Common myeloid progenitor, CD34-positive (primary cell): ENCODE measurements at places on chromosomes 12 and 14.

GRCh38 chr12:92503971-92504593 lies 198.7 kb upstream of the PLEKHG7 start:
- DNase-seq: no peak

GRCh38 chr12:62718762-62719426 lies 216.1 kb downstream of the PPM1H start:
- DNase-seq: no peak

DNA sequence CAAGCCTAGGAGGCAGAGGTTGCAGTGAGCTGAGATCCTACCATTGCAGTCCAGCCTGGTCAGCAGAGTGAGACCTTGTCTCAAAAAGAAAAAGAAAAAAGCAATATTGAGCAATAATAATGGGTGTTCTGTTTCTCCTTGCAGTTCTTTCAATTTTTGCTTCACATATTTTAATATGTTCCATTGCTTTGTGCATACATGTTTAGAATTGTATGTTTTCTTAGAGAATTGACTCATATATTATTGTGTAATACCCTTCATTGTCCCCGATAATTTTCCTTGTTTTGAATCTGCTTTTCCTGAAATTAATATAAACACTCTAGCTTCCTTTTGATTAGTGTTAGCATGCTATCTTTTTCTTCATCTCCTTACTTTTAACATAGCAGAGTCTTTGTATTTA lies 138.4 kb upstream of the NPAS3 start:
- no peak for DNase-seq

DNA sequence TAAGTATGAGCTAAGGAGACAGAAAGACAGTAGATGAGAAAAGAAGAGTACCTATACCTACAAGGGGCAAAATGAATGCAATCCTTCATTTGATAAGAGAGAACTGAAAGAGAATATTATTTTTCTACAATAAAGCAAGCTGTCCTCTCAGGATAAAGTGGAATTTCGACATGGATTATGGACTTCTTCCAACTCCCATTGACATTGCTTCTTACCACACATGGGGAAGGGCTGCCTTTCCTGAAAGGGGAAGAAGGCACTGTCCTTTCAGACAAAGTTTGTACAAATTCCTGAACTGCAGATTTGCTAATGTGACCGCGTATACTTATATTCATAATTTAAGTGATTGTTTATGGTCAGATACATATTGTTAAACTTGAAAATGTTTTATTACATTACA lies 4.3 kb upstream of the HEBP1 start:
- DNase-seq: no peak

GRCh38 chr12:46208370-46208769 lies 60.5 kb downstream of the SLC38A1 start:
- no peak for DNase-seq

GRCh38 chr12:50934981-50935807 lies 17.1 kb upstream of the HIGD1C start:
- DNase-seq: peak; percentile 44
